ENCODE measurements at places on chromosomes 4 and X.

DNA sequence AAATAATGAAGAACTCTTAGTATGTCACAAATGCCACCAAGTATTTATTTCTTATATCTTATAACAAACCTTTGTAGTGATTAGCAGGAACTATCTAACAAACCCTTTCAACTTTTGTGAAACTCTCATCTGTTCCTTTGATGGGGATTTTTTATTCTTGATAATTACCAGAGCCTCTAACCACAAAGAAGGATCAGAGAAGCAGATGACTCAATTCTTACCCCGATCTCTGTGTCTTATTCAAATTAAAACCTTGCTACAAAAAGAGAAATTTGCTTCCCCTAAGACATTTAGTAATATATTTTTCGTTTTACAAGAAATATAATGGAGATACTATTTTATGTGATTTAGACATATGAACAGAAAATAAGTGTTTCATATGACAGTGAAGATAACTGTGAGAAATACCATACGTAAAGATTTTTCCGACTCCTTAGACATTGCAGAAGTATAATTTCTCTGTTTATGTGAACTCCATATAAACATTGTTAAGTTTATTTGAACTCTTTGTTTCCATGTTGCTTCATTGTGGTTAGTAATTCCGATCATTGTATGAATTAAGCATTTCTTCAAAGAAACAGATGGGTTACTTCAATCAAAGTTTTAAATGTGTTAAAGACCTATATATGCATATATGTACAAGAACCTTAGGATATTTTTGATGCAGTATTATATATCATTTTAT lies 205.4 kb downstream of the CFAP299 start:
- DNase-seq = no peak

GRCh38 chr4:140711910-140712309 lies 44.3 kb downstream of the TBC1D9 start:
- DNase-seq = no peak

- no peak for DNase-seq
These were observed 10.9 kb downstream of the KLHL4 start for GRCh38 chrX:87528487-87528886.

DNA sequence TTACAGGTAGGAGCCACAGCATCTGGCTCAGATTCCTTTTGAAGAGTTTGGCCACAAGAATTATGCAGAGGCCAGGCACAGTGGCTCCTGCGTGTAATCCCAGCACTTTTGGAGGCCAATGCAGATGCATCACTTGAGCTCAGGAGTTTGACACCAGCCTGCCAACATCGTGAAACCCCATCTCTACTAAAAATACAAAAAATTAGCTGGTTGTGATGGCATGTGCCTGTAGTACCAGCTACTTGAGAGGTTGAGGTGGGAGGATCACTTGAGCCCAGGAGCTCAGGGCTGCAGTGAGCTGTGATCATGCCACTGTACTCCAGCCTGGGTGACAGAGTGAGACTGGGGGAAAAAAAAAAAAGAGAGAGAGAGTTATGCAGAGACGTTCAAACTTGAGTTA lies 53.0 kb downstream of the MID1IP1 start:
- DNase-seq = no peak

DNA sequence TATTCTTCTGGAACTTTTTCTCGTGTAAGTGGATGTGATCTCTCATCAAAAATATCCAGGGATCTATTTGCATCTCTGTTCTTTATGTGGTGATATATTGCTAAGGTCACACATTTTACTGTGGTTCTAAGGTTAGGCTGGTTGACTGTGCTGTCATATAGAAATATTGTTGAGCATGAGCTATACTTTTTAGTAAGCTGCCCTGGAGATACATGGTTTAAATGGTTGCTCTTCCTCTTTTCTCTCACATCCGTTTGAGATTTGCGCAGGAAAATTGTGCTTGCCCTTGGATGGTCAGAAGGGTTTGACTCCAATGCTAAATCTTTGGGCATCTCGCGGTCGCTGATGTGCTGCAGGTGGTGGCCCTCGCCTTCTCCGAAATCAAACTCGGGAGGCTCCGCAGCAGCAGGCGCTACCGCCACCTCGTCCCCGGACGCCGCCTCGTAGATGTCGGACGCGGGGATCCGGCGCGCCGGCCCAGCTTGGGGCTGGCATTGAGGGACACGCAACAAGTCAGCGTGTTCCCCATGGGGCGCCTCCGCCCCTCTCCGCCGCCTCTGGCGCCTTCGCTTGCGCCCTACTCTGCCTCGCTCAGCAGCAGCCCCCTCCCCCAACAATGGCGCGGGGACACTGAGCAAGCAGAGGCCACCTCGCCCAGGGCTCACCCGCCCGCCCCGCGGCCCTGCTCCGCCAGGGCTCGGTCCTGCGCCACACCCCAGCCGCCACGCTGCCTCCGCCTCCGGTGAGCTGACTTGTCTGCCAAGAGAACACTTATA lies 154.5 kb downstream of the MSN start:
- no peak for DNase-seq

Measured in lower leg skin (tissue), 4 donors.